ENCODE measurements at places on chromosomes 1 and 21. TPM values are rescaled to one million over a fixed set of nuclear protein-coding genes. Genes with fewer than 3 reads are reported as not detected.

CDC42BPA gene
- total RNA-seq: 39.8 TPM

ACTN2 gene
- 0.48 TPM for total RNA-seq

BACE2 gene
- total RNA-seq: 94.4 TPM

TNFRSF8 gene
- total RNA-seq: 2.3 TPM

PLD5 gene
- 0.98 TPM for total RNA-seq

- no peak for DNase-seq
These were observed 52.1 kb upstream of the SLC44A3 start for GRCh38 chr1:94768036-94768435.

GRCh38 chr1:202659974-202660373, 50.3 kb downstream of the SYT2 start:
- DNase-seq: no peak

DNA sequence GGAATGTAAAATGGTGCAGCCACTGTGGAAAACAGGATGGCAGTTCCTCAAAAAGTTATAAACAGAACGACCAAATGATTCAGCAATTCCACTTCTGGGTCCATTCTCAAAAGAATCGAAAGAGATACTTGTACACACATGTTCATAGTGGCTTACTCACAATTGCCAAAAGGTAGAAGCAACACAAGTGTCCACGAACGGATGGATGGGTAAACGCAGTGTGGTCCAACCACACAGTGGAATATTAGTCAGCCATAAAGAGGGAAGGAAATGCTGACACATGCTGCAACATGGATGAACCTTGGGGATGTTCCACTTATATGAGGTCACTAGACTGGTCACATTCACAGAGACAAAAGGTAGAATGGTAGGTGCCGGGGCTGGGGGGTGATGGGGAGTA, 5.3 kb downstream of the KRTAP10-1 start:
- DNase-seq: no peak

GRCh38 chr1:154990276-154990675, 3.1 kb upstream of the LENEP start:
- DNase-seq: no peak

- no peak for DNase-seq
These were observed 25.1 kb downstream of the BCAR3 start for GRCh38 chr1:93656491-93656890.

- no peak for DNase-seq
These were observed 31.0 kb downstream of the IL12RB2 start for GRCh38 chr1:67338642-67339041.

- DNase-seq: peak; percentile 74
These were observed 5.2 kb upstream of the C2CD2 start for GRCh38 chr21:41958886-41959563.

- no peak for DNase-seq
These were observed 26.0 kb downstream of the KIFAP3 start for GRCh38 chr1:170048515-170048914.

DNA sequence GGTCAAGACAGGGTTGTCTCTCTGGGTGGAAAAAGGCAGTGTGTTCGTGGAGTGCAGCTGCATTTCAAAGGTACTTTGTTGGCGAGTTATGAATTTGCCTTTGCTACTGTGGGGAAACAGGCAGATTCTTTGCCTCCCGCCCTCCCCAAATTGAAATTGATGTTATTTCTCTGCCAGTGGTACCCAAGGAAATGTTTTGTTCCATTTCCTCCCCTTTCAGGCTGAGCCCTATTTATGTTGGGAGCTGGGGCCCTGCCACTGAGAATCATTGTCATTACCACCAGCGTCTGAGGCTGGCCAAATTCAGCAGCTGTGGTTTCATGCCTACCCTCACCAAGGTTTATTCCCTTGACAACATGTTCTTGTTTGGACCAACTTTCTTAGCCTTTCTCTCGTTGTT, 48.5 kb upstream of the OLIG2 start:
- no peak for DNase-seq

Measured in breast epithelium (tissue), 4 donors.